Fibroblast of skin of left quadriceps (primary cell): ENCODE measurements at places on chromosomes 6 and 20.
A peak's percentile ranks its signal among the peaks of the same experiment; 100 is the strongest.

DNA sequence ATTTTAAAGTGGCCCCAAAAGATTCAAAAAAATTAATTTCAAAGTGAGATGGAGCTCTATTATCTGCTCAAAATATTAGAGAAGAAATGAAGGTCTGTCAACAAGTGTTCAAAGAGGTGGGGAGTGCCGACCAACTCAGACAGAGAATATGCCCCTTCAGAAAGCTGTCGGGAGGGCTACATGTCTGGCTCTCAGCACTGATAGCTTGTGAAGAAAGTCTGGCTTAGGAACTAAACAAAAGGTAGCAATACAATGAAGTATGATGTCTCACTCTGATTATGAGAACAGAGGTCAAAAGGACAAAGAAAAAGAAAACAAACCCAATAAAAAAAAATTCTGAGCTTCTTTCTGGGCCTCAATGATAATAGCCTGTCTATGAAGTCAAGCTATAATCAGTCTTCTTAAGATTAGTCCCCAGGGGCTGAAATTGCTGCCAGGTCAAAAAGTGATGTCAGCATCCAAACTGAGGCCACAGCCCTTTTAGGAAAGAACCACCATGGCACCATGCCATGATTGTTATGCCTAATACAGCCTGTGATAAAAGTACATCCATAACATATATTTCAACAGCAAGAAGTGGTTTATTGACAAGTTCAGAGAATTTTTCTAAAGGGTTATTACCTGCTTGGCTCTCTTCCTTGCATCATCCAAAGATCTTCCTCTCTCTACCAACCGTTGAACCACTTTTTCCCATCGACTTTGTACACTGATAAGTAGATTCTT is 150.9 kb downstream of the DST start:
- peak; percentile 23 for DNase-seq

DNA sequence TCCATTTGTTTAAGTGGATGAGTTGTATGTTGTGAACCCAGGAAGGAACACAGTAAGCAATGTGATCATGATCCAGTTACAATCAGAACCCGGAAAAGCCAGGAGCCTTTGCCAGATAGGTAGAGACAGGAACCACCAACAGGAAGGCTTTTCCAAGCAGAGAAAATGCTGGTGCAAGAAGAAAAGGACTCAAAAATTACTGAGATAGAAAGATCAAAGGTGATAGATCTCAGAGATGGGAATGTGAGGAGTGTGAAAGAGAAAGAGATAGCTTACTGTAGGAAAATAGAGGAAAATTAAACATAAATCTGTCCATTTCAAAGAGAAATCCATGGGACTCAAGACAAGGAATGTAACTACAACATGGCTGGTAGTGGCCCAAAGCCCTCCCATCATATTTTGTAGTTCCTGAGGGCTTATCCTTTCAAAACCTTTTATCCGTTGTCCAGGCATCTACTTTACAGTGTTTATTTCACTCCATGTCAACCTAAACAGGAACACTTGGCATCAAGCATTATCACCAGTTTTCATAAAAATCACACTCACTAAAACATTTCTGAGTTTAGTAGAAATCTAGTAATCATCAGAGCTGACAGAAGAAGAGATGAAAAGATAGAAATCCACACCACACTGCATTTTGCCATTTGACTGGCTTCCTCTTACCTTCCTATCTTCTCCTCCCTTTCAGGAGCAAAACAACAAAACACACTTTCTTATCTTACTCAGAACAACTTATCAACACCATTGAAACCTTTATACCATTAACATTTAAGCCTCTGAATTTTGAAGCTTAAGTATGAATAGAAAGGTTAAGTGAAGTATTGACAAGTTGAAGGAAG is 44.5 kb upstream of the STXBP5 start:
- no peak for DNase-seq

- DNase-seq = no peak
These were observed 36.6 kb upstream of the BTN3A2 start for GRCh38 chr6:26328265-26328844.

DNA sequence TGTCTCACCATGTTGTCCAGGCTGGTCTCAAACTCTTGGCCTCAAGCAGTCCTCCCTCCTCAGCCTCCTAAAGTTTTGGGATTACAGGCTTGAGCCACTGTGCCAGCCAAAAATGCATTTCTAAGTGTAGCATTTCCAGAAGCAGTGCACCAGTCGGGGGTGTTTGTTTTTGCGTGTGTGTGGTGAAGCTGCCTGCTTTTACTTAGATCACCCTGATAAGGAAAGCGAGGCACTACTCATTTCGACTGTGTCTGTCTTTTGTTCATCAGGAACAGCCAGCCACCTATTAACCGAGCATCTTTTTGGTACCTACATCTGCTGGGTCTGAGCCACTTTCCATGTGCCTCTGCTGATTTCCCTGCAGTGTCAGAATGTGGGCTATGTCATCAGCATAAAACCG is 18.7 kb downstream of the SIRT5 start:
- no peak for DNase-seq

GRCh38 chr20:32522526-32522775 is 62.7 kb downstream of the NOL4L start:
- no peak for DNase-seq

DNA sequence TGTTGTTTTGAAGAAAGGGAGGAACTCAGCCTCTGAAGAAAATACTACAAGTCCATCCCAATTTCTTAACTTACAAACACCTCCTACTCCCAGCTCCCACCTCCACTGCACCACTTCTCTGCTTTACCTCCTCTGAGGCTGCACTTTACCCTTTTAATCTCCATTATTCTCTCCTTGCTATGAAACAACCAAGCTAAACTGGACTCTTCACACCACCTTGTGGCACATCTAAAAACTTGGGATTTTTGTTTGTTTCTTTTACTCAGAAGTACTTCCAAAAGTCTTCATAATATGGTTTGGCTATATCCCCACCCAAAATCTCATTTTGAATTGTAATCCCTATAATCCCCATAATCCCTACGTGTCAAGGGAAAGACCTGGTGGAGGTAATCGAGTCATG is 142.2 kb downstream of the MOXD1 start:
- DNase-seq = no peak

DNA sequence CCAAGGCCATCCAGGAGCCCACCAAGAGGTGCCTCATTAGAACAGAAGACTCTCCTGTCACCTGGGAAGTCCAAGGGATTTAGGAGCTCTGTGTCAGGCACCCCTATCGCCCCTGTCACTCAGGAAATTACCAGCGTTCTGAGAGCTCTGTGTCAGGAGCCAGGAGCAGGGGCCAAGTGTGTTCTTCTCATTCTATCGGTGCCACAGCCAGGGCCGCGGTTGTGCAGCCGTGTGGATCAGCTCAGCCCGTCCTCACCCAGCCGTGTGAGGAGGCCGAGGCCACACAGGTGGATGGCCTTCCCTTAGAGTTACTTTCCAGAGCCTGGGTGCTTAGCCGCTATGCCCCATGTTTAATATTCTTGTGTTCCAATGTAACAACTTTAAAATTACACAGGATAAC is 9.8 kb downstream of the MTG2 start:
- no peak for DNase-seq

- DNase-seq = peak; percentile 12
These were observed 58.3 kb upstream of the PDE10A start for GRCh38 chr6:165721356-165721755.

- DNase-seq = no peak
These were observed 49.0 kb upstream of the ASF1A start for GRCh38 chr6:118844915-118845314.

- no peak for DNase-seq
These were observed 42.6 kb upstream of the MRGBP start for GRCh38 chr20:62753626-62754025.

DNA sequence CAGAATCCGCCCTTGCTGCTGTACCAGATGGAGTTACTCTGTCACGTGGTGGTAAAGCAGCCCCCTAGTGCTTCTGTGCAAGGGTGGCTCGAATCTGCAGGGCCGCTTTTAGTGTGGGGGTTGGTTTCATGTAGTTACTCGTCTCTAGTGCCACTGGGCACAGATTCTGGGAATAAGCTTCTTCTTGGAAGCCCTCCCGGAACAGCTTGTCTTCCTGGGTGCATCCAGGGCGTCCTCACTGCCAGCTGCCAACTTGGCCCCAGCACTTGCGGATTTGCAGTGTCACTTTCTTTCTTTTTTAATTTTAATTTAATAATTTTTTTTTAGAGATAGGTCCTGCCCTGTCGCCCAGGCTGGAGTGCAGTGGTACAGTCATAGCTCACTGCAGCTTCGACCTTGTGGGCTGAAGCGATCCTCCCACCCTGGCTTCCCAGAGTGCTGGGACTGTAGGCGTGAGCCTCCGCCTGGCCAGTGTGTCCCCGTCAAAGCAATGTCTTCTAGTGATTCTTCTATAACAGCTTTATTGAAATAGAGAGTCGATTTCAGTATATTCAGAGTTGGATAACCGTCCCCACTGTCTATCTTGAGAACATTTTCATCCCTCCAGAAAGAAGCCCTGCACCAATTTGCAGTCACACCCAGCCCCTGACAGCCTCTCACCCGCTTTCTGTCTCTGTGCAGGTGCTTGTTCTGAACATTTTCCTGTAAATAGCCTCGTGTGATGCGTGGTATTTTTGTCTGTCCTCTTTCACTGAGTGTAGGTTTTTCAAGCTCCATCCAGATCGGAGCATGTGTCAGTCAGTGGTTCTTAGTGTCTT is 25.9 kb downstream of the PYGB start:
- no peak for DNase-seq

DNA sequence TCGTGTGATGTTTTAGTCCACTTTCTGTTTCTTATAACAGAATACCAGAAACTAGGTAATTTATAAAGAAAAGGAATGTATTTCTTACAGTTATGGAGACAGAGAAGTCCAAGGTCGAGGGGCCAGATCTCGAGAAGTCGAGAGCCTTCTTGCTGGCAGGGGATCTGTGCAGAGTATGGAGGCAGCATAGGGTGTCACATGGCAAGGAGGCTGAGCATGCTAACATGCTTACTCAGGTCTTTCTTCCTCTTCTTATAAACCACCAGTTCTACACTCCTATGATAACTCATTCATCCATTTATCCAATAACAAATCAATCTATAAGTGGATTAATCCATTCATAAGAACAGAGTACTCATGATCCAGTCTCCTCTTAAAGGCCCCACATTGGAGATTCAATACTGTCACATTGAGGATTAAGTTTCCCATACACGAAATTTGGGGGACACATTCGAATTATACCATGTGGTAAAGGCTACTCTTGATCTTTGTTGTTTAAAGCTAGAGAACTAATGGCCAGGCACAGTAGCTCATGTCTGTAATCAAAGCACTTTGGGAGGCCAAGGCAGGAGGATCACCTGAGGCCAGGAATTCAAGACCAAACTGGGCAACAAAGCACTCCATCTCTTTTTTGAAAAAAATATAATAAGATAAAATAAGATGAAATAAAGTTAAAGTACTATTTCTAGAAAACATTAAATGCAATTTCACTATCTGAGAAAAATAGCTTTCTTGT is 2.1 kb downstream of the GOPC start:
- DNase-seq = no peak

DNA sequence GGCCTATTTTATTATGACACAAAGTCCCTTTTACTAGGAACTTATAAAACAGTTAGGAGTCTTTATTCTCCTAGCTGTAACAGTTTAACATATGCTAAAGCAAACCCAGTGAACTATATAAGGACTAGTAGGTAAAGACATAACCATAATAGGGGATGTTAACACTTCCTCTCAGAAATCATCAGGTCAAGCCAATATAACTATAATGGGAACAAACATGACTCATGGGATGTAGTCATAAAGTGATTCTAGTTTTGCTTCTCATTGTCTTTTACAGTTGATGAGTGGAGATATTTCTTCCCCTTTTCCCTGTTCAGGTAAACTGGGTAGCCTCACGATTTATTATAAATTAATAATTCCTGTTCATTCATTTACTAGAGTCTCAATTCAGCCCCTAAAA is 9.7 kb downstream of the PTCHD4 start:
- no peak for DNase-seq

DNA sequence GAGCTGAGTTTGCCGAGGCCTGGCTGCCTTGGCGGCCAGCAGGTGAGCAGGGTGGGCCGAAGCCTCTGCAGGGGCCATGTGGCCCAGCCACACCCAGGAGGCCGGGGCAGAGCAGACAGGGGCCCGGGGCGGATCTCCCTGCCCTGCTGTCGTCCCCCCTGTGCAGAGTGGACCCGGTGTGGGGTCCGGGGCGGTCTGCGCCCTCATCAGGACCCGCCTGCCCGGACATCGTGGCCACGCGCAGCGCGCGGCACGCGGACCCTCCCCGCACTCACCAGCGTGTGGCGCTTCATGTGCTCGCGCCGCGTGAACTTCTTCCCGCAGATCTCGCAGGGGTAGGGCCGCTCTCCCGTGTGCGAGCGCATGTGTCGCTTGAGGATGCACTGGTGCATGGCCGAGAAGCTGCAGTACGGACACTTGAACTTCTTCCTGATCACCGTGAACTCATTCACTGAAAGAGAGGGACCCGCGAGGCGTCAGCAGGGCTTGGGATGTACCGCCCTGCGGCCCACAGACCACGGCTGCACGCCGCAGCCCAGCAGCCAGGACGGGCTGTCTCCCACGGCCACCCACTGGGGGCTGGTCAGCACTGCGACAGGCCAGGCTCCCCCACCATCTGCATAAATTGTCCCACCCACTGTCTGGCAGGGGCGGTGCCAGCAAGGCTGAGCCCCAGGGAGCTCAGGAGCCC is 13.0 kb downstream of the SLC2A4RG start:
- DNase-seq = no peak

GRCh38 chr6:90173262-90173925 is 123.2 kb downstream of the BACH2 start:
- no peak for DNase-seq

DNA sequence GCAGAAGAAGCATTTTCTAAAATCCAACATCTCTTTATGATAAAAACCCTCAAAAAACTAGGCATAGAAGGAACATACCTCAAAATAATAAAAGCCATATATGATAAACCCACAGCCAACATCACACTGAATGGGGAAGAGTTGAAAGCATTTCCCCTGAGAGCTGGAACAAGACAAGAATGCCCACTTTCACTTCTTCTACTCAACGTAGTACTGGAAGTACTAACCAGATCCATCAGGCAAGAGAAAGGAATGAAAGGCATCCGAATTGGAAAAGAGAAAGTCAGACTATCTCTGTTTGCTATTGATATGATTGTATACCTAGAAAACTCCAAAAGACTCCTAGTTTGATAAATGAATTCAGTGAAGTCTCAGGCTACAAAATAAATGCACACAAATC is 7.9 kb upstream of the CDK19 start:
- no peak for DNase-seq

DNA sequence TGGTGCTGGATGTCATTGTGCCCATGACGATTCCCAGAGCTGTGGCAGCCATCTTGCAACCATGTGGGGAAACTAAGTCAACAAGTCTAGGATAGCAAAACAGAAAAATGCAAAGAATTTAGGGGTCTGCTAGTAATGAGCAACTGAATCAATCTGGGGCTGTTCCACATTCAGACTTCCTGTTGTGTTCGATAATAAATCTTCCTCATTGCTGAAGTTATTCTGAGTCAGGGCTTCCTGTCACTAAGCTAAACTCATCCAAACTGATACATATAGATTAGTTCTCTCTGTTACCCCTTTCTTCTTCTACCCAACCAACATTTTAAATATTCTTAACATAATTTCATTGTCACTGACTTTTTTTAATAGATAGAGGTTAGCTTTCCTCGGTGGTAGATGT is 205.9 kb downstream of the HACE1 start:
- no peak for DNase-seq

- DNase-seq = peak; percentile 56
These were observed 231.4 kb downstream of the GJA1 start for GRCh38 chr6:121666814-121667213.
